ENCODE measurements at places on chromosomes 16 and 17. TPM values are rescaled to one million over a fixed set of nuclear protein-coding genes. Genes with fewer than 3 reads are reported as not detected.
A peak's percentile ranks its signal among the peaks of the same experiment; 100 is the strongest.

Gene TEX19
- polyA plus RNA-seq: 0.23 TPM

Gene HLF
- not detected for polyA plus RNA-seq

Gene KCNJ18
- polyA plus RNA-seq: not detected

Gene CCDC40
- polyA plus RNA-seq: 7.6 TPM

Gene GAS2L2
- not detected for polyA plus RNA-seq

Gene ODAD4
- 0.54 TPM for polyA plus RNA-seq

DNA sequence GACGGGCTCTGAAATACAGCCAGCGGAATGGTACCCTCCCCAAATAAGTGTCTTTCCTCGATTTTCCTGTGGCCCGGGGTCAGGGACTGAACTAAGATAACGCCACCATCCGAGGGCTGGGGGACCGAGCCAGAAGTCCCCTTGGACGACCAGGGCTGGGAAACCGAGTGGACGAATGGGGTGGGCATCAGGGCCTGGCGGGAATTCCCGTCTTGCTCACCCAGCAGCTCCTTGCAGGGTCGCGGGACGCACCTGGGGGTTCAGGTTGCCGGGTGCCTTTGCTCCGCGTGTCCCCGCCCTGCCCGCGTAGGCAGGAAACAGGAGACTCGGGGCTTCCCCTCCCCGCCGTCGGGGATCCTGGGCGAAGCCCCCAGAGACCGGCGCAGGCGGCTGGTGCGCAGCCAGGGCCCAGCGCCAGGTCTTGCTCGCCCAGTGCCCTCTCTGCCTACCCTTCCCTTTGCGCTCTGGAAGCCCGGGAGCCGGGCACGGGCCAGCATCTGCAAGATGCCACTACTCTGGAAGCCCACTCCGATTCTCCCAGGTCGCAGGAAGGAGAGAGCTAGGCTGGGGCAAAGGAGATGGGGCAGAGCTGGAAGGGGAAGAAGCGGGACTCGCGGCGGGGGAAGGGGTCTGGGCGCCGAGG is 665 bp upstream of the GRIN2C start:
- peak; percentile 52 for DNase-seq

DNA sequence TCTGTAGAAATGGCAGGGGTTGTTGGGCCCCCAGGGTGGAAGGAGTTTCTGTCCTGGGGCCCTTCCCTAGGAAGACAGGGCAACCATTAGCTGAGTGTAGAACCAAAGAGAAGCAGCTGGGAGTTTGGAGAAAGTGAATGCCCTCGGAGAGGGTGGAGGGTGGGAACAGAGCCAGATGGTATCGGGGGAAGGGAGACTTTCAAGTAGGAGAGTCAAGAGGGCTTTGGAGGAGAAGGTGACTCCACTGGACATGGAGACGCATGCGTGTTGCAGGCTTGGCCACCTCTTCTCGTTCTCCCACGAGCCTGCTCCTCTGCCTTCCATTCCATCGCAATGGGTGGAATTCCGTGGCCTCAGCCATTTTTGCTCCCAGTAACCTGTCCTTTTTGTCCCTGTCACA is 19.4 kb downstream of the SLC47A1 start:
- no peak for DNase-seq

DNA sequence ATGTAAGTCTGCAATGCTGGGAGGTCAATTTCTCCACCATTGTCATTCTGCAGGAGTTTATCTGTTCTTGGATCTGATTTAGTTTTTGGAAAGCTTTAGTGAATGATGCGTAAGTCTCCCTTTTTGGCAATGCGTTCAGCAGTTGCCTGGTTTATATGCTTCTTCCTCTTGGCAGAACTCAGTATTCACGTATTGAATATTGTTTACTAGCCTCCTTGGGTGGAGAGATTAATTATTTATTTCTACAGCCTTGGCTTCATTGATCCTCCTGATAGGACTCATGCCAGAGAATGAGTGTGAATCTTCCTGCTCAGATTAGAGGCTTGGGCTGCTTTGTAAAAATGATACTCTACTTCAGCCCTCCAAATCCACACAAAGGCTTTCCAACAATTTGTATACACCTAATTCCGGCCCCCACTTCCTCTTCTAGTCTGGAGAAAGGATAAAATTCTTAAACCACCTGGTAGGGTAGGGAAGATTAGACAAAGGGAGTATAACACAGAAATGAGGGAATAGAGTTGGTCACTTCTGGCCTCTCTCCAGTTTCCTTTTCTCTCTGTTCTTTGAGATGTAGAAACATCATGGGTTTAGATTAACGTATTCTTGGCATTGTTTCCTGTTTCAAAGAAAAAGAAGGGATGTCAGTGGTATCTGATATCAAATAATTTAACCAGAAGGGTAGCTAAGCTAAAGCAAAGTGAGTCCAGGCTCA is 929.8 kb downstream of the KCNJ2 start:
- DNase-seq: no peak

DNA sequence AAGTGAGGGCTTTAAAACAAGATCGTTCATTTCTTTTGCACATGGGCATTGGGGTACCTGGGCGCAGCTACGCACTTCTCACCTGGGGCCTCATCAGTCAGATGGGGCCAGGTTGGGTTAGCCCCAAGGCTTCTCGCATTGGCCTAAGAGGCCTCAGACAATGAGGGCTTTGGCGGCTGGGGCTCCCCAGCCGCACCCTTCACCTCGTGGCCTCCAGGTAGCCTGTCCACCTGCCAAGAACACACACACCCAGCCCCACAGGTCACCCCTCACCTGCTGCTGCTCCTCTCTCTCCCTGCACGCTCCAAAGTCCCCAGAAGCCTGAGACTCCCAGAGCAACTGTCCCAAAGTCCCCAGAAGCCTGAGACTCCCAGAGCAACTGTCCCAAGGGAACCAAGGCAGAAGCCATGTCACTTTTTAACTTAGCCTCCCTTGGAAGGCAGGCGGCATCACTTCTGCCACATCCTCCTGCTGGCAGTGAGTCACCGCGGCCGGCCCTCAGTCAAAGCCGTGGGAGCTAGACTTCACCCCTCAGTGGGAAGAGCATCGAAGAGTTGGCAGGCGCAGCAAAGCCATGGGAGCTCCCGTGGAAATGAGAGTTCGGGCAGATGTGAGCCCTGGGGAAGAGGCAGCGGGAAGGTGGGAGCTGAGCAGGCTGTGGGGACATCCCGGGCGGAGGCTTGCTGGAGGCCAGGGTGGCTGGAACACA is 78.9 kb upstream of the PLCG2 start:
- no peak for DNase-seq

DNA sequence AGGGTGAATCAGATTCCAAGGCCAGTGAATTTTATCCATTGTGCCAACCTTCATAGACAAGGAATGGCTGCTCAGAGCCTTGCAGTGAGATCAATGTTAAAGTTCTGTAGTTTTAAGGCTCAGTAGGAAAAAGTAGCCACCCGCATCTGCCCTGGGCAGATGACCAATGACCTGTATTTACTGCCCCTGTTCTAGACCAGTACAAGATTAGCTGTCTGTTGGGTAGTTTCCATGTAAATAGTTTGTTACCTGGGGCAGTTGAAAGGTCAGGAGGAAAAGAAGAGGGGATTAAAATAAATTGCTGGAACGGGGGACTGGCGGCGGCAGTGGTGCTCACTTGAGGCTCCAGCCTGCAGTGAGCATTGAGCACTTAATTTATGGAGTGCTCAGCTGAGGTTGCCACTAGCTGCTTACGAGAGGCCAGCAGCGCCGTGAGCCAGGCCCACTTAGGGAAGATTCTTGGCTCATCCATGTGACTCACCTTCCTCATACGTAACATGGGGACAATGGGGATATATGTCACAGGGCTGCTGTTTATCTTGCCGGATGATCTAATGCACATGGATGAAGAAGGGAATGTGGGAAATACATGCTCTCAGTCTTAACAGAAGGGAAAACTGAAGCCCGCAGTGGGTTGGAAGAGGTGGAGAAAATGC is 10.7 kb upstream of the NOS2 start:
- DNase-seq: no peak

DNA sequence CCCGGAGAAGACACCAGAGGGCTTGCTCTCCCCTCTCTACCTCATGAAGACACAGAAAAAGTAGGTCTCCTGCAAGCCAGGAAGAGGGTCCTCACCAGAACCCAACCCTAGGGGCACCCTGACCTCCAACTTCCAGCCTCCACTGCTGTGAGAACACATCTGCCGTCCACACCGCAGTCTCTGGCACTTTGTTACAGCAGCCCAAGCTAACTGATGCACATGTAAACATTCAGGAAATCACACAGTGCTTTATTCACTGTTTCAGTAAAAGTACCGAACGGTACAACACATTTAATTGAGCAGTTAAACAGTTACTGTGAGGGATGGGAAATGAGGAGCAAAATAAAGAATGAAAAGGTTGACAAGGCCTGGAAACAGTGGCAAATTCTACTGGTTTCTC is 18.3 kb downstream of the FANCA start:
- no peak for DNase-seq

DNA sequence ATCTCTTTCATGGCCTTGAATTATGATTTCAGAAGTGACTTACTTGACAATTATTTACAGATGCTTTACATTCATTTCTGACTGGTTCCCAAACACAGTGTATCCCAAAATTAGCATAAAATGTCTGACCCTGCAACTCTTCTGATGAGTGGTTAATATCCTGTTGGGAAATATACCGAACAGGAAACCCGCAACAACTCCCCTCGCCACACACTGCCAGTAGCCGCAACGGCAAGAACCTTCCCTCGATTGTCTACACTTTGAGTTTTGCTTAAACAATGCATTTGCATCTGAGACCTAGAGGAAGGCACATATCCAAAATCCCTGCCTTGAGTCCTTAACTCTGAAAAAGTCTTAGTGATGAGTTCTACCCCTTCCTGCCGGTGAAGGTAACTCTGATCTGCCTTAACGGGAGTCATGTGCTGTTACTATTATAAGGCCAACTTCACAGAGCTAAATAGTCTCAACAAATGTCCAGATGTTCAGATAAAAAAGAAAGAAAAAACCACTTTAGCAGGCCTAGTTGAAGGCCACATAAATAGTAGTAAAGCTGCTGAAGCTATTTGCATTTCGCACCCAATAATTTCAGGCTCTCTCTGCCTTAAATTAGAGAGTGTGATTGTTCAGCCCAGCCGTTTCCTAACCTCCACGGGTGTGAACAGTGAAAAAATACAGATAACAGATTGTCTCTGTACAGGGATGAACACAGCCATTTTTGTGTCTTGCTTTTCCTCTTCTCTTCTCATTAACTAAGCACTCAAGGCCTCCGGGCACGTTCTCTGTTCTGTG is 321.1 kb downstream of the HS3ST3B1 start:
- DNase-seq: no peak

- DNase-seq: no peak
Measured at GRCh38 chr16:51002881-51003490, 148.1 kb downstream of the SALL1 start.

DNA sequence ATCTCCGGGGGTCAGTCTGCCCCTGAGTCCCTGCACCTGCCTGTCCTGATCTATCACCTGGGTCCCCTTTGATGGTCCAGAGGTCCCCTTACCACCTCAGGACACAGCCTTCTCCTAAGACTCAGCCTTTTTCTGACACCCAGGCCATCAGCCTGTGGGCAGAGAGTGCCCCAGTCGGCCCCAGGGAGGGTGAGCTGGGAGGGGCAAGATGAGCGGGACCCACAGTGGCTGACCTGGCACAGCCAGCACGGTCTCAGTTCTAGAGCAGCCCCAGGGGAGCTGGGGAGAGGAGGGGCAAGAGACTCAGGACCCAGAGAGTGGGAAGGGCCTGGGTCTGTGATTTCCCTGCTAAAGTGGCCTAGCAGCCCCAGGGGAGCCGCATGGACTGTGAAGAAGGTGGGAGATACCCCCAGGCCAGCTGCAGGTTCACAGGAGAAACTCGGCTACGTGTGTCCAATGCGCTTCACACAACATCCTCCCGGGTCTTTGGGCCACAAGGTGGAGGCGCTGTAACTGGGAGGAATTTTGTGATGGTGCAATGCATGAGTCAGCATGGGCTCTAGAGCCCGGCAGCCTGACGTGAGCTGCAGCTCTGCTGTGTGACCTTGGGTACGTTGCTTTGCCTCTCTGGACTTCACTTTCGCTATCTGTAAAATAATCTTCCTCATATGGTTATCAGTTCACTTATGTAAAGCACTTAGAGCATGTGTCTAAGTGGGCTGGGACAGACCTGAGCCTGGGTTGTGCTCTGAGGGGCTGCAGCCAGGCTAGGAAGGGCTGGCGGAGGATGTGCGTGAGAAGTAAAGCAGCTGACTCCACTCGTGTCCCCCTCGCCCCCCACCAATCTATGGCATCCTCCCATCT is 67.2 kb upstream of the LHX1 start:
- DNase-seq: peak; percentile 64

DNA sequence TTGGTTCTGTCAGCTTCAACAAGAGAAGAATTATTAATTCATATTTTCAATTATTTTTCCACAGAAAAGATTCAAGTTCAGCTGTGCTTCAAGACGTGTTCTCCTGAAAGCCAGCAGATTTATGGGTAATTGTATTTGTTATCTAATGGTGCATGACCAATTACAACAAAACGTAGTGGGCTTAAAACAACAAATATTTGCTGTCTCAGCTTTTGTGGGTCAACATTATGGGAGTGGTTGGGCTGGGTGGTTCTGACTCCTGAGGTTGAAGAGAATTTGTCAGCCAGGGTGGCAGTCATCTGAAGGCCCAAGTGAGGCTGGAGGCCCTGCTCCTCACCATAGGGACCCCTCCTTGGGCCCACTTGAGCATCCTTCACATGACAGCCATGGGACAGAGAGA is 24.1 kb upstream of the KREMEN2 start:
- DNase-seq: no peak

GRCh38 chr17:74798239-74798707 is 22.1 kb upstream of the NAT9 start:
- DNase-seq: no peak

DNA sequence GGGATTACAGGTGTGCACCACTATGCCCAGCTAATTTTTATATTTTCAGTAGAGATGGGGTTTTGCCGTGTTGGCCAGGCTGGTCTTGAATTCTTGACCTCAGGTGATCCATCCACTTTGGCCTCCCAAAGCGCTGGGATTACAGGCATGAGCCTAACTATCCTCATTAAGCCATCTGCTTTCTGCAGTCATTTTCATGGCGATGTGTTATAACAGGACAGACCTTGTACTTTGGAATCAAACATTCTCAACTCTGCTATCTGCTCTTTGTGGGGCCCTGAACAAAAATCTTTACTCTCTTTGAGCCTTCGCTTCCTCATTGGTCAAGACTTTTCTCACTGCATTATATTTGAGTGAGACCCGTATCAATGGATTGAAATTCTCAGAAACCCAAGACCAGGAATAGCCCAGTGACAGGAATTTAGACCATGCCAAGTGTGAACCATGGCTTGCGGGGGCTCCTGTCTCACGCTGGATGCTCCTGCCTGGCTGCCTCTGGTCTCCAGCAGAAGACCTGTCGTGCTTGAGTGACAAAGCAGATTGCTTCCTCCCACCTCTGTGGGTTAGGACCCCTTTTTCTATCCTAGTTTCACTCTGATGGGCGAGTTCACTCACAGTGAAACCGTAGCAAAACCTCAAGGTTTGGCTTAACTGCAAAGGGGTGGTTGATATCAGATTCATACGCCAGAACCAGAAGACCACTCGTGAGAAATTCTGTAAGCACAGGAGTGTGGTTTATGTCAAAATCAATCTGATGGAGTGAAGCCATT is 519.1 kb downstream of the MAF start:
- no peak for DNase-seq

GRCh38 chr16:86046667-86047270 is 147.8 kb downstream of the IRF8 start:
- no peak for DNase-seq
